Fibroblast of upper back skin (primary cell): ENCODE measurements at places on chromosomes 3 and 15.
A peak's percentile ranks its signal among the peaks of the same experiment; 100 is the strongest.

GRCh38 chr3:60421749-60422446 is 829.4 kb downstream of the FHIT start:
- DNase-seq = no peak

DNA sequence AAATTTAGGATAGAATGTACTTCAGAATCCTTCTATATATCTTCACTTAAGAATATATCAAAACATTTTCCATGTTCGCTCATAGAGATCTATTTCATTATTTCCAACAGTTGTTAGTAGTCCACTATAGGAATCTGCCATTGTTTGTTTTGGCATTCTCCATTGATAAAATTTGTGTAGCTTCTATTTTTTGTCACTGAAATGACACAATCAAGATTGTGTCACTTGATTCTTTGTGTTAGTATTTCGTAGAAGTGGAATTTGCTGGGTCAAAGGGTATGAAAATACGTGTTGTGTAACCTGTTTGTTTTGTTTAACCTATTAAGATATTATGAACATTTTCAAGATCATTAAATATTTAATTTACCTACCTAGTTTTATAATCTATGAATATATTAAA is 15.9 kb upstream of the GPR156 start:
- DNase-seq = no peak

GRCh38 chr3:37024092-37024491 is 30.8 kb downstream of the MLH1 start:
- DNase-seq = peak; percentile 21

DNA sequence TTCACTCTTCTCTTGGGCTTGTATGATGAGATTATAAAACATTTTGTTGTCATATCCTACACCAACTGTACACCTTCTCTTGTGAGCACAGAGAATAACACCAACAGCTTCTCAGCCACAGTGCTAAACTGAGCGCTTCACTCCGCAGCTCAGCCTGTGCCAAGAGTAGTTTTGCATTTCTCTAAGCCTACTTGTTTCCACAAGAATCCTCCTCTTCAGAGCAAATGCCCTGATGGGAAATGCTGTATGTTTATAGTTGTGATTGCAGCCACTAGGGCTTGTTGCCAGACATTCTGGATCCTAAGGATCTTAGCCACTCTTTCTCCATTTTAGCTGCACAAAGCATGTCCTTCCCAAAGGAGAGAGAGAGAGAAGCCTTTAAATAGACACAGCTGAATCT is 138.8 kb upstream of the PLXND1 start:
- peak; percentile 49 for DNase-seq

- DNase-seq = no peak
Observed at GRCh38 chr15:78104566-78105475, 12.5 kb downstream of the SH2D7 start.

- no peak for DNase-seq
Observed at GRCh38 chr3:170869239-170869590, 780 bp downstream of the RPL22L1 start.

GRCh38 chr3:148718982-148719862 is 21.5 kb downstream of the AGTR1 start:
- DNase-seq = peak; percentile 43

GRCh38 chr3:114213627-114214541 is 23.5 kb downstream of the ZNF80 start:
- DNase-seq = peak; percentile 51

DNA sequence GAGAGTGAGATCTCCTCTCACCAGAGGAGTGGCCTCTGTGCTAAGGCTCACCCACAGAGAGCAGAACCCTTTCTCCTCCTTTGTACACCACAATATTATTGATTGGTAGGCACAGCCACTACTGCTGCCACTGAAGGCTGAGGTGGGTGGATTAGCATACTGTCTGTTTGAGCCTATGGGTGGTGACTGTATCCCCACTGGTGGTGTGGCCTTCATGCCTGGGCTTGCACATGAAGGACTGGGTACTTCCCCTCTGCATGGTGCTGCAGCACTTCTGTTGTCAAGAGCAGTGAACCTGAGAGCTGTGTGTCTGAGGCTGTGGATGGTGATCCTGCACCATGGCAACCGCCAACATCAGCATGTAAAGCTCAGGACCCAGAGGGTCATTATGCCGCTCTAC is 35.7 kb upstream of the NECTIN3 start:
- DNase-seq = no peak

DNA sequence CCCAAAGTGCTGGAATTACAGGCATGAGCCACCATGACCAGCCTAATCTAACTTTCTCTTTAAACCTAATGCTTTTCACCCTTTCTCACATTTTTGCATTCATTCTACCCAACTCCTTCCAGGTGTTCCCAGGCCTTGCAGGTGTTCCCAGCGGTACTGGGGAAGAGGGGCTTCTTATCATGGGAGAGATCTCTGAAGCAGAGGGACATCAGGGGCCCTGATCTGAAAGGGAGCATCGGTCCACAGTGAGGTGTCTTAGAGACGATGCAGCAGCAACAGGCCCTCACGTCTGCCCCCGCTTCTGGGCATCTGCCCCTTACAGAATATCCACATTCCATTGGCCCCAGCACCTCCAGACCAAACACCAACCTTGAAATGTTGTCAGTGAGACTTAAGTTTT is 29.0 kb upstream of the BDH1 start:
- no peak for DNase-seq

DNA sequence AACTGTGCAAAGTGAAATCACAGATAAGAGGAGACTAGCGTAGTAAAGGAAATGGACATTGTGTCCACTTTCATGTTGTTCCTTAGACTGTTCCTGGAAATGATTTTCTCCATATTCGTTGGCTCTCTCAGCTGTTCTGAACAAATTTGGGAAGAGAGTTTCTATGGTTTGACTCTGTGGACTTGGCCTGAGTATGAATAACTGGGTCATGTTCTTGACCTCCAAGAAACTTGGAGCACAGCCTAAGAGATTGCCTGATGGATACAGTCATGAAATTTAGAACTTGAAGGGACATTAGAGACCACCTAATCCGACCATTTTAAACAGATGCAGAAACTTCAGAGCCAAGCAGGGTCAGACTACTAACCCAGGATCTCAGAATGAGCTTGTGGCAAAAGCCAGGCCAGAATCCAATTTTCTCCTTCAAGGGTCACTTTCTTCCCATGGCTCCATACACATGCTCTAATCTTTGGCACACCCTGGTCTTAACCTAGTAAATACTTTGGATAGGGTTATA is 430.4 kb downstream of the RBMS3 start:
- no peak for DNase-seq

GRCh38 chr15:68933001-68933400 is 2.7 kb downstream of the SPESP1 start:
- no peak for DNase-seq

- no peak for DNase-seq
Observed at GRCh38 chr3:13004376-13004775, 68.9 kb downstream of the IQSEC1 start.

GRCh38 chr3:64131725-64132469 is 93.4 kb downstream of the PRICKLE2 start:
- no peak for DNase-seq

DNA sequence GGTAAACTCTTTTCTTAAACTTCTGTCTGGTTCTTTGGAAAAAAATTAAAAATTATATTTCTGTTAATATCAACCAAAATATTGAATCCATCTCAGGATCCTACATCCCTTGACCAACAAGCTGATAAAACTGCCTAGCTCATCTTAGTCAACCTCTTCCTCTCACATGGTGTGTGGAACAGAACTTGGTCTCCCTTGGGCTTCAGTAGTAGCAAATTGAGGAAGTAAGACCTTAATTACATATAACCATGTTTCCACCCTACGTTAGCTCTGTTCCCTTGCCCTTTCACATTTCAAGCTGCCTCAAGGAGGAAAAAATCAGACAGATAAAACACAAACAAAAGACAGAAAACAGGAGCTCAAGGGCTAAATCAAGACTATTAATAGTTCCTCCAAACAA is 116.4 kb downstream of the GREM1 start:
- no peak for DNase-seq

DNA sequence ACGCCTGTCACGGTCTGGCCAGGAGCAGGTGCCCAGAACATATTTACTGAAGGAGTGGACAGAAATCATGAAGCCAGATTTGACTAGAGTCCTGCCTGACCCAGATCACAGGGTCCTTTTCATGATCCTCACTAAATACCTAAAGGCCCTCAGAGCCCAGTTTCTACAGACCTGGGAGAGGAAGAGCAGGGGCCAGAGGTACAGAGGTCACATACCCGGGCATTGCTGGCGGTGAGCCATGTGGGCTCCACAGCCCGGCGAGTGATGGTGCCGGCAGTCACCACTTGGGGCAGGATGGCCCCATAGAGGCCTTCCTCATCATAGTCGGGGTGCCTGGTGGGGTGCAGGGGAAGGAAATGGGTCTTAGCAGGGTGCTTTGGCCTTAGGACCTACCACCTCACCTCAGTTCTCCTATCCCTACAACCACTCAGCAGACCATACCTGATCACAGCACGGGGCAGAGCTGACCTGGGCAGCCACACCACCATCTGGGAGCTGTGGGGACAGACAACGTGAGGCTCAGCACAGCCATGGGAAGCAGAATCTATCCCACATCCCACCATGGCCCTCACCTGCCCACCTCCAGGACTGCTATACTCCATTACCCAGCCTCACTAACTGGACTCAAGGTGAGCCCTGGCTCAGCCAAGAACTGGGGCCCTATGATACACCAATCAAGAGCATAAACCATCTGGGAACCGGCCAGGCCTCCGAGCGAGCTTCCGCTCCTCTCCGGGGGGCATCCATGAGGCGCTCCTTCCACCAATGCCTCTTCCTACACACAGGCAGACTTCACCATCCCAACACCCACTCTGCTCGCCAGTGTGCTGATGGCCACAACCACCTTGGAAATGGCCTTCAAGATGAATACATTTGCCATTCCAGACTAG is 12.9 kb downstream of the POLG start:
- no peak for DNase-seq

DNA sequence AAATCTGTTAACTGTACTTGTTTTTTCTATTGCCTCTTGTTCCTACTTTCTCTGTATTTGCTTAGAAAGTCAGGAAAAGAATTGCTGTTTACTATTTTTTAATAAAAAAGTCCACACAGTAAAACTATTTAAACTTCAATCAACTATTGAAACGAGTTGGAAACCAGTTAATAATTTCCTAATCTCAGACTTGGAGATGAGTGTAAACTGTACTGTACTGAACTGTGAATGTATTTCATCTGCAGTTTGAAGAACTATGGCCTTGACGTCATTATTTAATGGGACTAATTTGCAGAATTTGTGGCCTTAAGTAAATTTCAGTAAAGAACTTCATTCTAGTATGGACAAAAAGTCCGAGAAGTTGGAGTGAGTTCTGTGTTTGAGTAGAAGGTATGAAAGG is 89.1 kb downstream of the LRRC28 start:
- no peak for DNase-seq

DNA sequence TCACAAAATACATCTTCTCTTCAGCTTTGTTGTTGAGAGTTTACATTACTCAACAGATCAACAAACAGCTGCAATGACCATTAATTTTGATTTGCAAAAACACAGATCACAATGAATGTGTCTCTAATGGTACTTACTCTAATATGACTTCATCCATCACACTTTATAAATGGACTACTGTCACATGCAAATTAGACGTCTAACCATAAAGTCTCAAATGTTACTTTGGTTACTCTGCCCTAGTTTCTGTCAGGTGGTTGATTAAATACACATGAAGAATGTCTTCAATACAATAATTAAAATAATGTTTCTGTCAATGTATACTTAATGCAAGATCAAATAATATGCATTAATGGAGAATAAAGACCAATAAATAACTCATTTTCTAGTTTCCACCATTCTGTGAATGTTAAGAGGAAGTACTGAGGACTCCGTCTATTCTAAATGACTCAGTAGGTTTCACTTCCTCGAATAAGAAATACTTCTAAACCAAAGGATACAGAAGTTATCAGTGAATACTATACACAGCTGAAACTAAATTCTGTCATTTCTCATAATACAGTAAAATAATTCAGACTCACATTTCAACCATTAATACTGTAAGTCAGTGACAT is 145.8 kb downstream of the CBLB start:
- DNase-seq = no peak

DNA sequence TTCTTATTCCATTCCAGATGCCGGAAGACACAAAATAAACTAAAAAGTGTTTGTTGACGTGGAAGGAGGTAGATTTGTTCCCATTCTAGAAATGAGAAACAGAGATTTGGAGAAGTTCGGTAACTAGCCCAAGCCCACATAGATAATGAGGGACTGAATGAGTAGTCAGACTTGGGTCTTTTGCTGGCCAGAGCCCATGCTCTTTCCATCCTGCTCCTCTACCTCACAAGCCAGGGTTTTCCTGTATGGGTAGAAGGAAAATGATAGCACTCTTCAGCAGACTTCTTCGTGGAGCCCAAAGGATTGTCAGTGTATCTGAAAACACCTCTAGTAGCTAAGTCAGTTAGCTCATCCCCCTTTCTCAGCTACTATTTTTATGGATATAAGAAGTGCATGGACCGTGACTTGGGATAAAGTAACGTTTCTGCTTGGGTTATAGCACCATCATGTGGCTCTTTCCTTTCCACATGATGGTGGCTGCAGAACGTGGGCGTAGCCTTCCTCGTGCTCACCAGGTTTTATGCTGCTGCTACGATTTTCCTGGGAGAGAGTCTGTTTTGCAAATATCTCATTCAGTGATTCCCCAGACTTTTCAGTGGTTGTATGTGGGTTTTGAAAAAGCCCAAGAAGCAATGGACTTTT is 84.6 kb downstream of the DGKG start:
- peak; percentile 64 for DNase-seq

- DNase-seq = peak; percentile 12
Observed at GRCh38 chr3:136186344-136186743, 9.8 kb downstream of the MSL2 start.

GRCh38 chr15:101112336-101113113 is 139.3 kb downstream of the CHSY1 start:
- no peak for DNase-seq

- no peak for DNase-seq
Observed at GRCh38 chr3:3086239-3086638, 23.9 kb downstream of the IL5RA start.

- DNase-seq = no peak
Observed at GRCh38 chr3:183789826-183790225, 35.6 kb downstream of the MAP6D1 start.

GRCh38 chr3:196111939-196112386 is 30.1 kb upstream of the TFRC start:
- no peak for DNase-seq

GRCh38 chr3:24686808-24687207 is 192.2 kb upstream of the THRB start:
- DNase-seq = peak; percentile 82

DNA sequence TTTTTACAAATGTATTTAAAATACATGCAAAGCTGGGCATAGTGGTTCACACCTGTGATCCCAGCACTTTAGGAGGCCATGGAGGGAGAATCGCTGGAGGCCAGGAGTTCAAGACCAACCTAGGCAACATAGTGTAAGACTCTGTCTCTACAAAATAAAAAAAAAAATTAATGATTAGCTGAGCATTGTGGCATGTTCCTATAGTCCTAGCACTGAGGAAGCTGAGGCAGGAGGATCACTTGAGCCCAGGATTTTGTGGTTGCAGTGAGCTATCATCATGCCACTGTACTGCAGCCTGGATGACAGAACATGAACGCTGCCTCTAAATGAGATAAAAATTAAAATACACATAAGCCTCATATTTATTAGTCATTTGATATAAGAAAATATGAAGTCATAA is 142.8 kb downstream of the TCF12 start:
- no peak for DNase-seq
